Mesothelial cell of epicardium (in vitro differentiated cells): ENCODE measurements at places on chromosomes 11 and 22.

- peak; percentile 16 for DNase-seq
Measured at GRCh38 chr22:50703726-50704509, 31.3 kb downstream of the SHANK3 start.

- DNase-seq: no peak
Measured at GRCh38 chr11:841981-842369, 354 bp downstream of the POLR2L start.

DNA sequence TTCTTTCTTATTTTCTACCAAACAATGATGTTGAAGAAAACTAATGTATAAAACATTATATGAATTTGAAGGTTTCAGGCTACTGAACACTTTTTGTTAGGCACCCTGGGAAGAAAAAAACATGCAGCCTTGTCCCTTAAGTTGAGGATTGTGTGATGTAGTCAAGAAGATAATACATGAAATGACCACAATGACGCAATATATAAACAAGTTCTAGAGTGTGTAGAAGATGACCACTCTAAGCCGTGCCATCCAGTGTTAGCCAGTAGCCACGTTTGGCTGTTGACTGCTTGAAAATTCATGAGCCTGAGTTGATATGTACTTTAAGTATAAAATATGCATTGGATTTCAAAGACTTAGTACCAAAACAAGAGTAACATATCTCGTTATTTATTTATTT is 16.2 kb downstream of the SWAP70 start:
- no peak for DNase-seq

GRCh38 chr22:28557184-28557583 is 122.5 kb downstream of the TTC28 start:
- no peak for DNase-seq

GRCh38 chr22:23714596-23715578 is 24.1 kb downstream of the RGL4 start:
- no peak for DNase-seq

- DNase-seq: no peak
Measured at GRCh38 chr11:86246293-86246675, 1.7 kb downstream of the EED start.

GRCh38 chr11:114162719-114163123 is 103.2 kb downstream of the ZBTB16 start:
- peak; percentile 81 for DNase-seq

- DNase-seq: no peak
Measured at GRCh38 chr11:45993531-45994001, 71.1 kb downstream of the LARGE2 start.

DNA sequence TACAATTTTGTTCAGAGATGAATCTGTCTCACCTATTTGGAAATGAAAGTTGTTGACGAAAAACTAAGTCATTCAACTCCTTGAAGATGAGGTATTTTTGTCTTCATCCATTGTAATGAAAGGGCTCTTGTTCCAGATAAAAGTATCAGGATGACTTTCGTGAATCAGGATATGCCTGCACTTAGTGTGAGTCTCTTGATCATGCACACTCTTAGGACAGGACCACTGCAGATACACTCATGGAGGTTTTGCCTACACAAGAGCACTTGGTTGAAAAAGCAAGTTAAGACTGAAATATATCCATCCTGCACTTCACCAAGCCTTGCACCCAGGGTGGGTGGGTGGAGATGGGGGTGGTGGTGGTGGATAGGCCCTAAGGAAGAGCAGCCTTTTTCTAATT is 120.8 kb upstream of the MTMR2 start:
- no peak for DNase-seq

GRCh38 chr11:111631666-111632039 is 29.4 kb downstream of the SIK2 start:
- DNase-seq: no peak
